Trophoblast cell (in vitro differentiated cells and primary cell): ENCODE measurements at places on chromosomes 3 and 15.

DNA sequence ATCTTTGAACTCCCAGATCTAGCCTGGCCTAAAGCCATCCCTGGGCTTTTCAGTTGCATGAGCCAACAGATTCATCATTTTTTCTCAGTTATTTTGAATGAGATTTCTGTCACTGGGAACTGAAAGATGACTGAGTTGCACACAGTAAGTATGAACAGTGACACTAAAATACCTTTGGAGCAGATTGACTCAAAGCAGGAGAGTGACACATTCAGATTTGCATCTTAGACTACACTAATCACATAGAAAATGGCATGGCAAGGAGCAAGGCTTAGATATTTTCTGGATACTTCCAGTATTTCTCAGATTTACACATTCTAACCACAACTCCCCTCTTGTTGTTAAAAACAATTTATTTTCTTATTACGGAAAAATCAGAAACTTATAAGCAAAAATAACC, 32.8 kb downstream of the SEC62 start:
- H3K4me3 ChIP-seq: no peak overlapping the region
- DNase-seq: peak; percentile 48
- no peaks in the 10 kb centered on the region for H3K36me3 ChIP-seq
- no peaks in the 10 kb centered on the region for H3K27me3 ChIP-seq
- no peak overlapping the region for H3K27ac ChIP-seq

- H3K4me3 ChIP-seq: no peak overlapping the region
- no peaks in the 10 kb centered on the region for H3K4me1 ChIP-seq
- H3K36me3 ChIP-seq: no peaks in the 10 kb centered on the region
These were observed 258.7 kb upstream of the PPP2R3A start for GRCh38 chr3:135706758-135707375.

DNA sequence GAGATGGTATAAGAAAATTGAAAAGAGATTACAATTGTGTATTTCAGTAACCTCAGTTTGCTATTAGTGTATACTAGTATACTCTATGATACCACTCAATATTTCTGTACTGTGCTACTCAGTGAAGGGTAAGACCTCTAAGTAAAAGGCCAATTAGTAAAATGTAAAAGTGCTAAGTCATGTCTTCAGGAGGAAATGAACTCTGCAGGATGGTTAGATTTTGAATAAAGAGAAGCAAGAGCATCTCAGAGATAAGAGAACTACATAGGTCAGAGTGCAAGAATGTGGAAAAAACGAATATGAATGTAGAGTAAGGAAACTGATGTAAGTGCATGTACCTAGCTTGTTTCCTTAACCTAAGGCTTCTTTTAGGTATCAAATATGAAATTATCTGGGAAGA, 796.6 kb upstream of the GBE1 start:
- no peak overlapping the region for H3K27ac ChIP-seq
- no peaks in the 10 kb centered on the region for H3K27me3 ChIP-seq
- DNase-seq: no peak
- H3K4me3 ChIP-seq: no peak overlapping the region
- no peaks in the 10 kb centered on the region for H3K4me1 ChIP-seq

DNA sequence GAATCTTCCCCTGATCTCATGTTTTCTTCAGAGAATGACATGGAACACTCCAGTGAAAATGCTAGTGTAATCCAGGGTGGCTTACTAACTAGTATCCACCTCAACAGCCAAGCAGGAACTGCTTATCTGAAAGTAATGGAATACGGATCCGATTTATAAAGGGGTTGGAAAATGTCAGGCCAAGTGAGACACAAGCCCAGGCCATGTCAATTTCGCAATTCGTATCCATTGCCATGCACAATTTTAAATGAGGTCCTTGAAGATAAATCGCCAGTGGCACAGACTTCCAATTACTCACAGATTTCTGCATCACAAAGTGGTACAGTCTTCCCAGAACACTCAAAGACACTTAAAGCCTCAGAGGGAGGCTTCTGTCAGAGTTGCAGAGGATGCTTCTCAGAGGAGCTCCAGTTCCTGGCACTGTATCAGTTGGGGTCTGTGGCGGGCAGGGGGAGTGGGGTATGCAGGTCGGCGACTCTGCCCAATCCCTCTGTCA, 16.5 kb upstream of the FAM240A start:
- no peak overlapping the region for H3K27ac ChIP-seq
- H3K27me3 ChIP-seq: no peaks in the 10 kb centered on the region
- DNase-seq: no peak
- H3K4me3 ChIP-seq: no peak overlapping the region

DNA sequence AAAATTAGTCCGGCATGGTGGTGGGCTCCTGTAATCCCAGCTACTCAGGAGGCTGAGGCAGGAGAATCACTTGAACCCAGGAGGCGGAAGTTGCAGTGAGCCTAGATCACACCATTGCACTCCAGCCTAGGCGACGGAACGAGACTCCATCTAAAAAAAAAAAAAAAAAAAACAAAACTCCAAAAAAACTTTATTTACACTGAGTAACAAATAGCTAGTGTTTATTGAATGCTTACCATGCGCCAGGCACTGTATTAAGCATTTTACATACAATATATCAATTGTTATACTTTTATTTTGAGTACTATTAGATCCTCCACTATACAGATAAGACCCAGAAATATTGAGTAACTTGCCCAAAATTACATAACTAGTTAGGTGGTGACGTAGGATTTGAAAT, 17.4 kb upstream of the ARIH1 start:
- no peaks in the 10 kb centered on the region for H3K27me3 ChIP-seq
- no peak overlapping the region for H3K27ac ChIP-seq
- no peaks in the 10 kb centered on the region for H3K4me1 ChIP-seq
- no peaks in the 10 kb centered on the region for H3K36me3 ChIP-seq
- DNase-seq: no peak

GRCh38 chr3:79396595-79396994, 371.2 kb downstream of the ROBO1 start:
- no peak overlapping the region for H3K27ac ChIP-seq
- no peak overlapping the region for H3K4me3 ChIP-seq
- no peaks in the 10 kb centered on the region for H3K27me3 ChIP-seq
- no peaks in the 10 kb centered on the region for H3K4me1 ChIP-seq

- H3K36me3 ChIP-seq: no peaks in the 10 kb centered on the region
- H3K27ac ChIP-seq: no peak overlapping the region
- DNase-seq: no peak
- H3K4me1 ChIP-seq: peaks cover 4% of the 10 kb centered on the region
These were observed 162.6 kb upstream of the PFN2 start for GRCh38 chr3:150133293-150133692.

DNA sequence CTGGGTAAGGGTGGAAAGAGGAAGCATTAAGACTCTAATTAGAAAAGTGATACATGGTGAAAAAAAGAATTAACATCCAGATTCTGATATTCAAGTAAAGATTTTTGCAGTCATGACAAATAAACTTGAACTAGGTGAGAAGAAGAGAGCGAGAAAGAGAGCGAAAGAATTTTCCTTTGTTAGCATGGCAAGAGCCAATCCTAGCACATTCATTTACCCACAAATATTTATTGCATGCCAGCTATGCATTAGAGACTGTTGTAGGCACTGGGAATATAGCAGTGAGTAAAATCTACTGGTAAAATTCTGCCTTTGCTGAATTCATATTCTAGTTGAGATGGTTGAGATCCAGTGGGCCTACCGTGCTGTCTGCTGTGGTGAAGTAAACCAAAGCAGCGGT, 177.9 kb upstream of the DPH6 start:
- peak; percentile 49 for DNase-seq
- no peaks in the 10 kb centered on the region for H3K36me3 ChIP-seq
- no peak overlapping the region for H3K27ac ChIP-seq
- no peak overlapping the region for H3K4me3 ChIP-seq

- peaks cover 16% of the 10 kb centered on the region for H3K4me1 ChIP-seq
- DNase-seq: no peak
- no peak overlapping the region for H3K4me3 ChIP-seq
- H3K27ac ChIP-seq: no peak overlapping the region
These were observed 62.9 kb downstream of the ADCY5 start for GRCh38 chr3:123385981-123386380.

GRCh38 chr3:14410503-14411165, 8.2 kb downstream of the SLC6A6 start:
- no peak overlapping the region for H3K27ac ChIP-seq
- no peak overlapping the region for H3K4me3 ChIP-seq
- no peaks in the 10 kb centered on the region for H3K27me3 ChIP-seq
- H3K4me1 ChIP-seq: peaks cover 21% of the 10 kb centered on the region

GRCh38 chr15:78105476-78106241, 13.3 kb downstream of the SH2D7 start:
- peaks cover 32% of the 10 kb centered on the region for H3K4me1 ChIP-seq
- H3K4me3 ChIP-seq: no peak overlapping the region
- H3K36me3 ChIP-seq: no peaks in the 10 kb centered on the region
- DNase-seq: no peak
- H3K27ac ChIP-seq: no peak overlapping the region
